SK-N-MC (cell line): ENCODE measurements at places on chromosomes 7 and 10.

- no peak for DNase-seq
Measured at GRCh38 chr7:151232917-151233701, 826 bp downstream of the CHPF2 start.

GRCh38 chr10:95211606-95212279 lies 17.7 kb downstream of the ACSM6 start:
- no peak for DNase-seq

DNA sequence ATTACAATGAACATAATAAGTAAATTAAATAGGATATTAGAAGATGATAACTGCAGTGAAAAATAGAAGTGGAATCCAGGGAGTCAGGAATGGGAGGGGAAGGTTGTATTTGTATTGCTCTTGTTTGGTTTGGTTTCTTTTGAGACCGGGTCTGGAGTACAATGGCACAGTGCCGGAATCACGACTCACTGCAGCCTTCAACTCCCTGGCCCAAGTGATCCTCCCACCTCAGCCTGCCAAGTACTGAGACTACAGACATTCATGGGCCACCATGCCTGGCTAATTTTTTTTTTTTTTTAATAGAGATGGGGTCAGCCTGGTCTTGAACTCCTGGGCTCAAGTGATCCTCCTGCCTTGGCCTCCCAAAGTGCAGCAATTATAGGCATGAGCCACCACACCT lies 59.9 kb upstream of the LRRC4 start:
- DNase-seq = no peak

GRCh38 chr7:108057951-108058481 lies 55.1 kb upstream of the LAMB1 start:
- no peak for DNase-seq

GRCh38 chr7:98811299-98811698 lies 58.5 kb downstream of the TMEM130 start:
- DNase-seq = no peak

GRCh38 chr7:55053651-55054571 lies 35.1 kb downstream of the EGFR start:
- no peak for DNase-seq

DNA sequence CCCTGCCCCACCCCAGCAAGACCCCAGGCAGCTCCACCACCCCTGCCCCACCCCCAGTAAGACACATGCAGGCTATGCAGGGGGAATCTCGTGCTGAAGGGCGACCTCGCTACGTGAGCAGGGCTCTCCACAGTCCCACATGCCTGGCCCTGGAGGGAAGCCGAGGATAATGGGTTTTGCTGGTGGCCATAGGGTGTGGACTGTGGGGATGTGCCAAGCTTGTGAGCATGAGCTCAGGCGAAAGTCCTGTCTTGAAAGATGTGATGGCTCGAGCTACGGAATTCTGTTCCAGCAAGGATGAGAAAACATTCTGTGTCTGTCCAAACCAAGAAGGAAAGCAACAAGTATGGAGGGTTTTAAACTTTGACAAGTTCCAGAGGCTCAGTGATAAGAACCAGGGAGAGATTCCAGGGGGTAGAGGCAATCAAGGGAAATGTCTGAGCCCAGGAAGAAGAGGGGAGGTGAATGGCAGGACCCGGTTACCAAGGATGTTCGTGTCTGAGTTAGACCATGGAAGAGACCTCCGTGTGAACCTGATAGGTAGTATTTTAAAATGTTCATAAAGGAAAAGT lies 63.1 kb downstream of the PYROXD2 start:
- no peak for DNase-seq

GRCh38 chr10:70956029-70956759 lies 67.8 kb upstream of the PCBD1 start:
- no peak for DNase-seq

DNA sequence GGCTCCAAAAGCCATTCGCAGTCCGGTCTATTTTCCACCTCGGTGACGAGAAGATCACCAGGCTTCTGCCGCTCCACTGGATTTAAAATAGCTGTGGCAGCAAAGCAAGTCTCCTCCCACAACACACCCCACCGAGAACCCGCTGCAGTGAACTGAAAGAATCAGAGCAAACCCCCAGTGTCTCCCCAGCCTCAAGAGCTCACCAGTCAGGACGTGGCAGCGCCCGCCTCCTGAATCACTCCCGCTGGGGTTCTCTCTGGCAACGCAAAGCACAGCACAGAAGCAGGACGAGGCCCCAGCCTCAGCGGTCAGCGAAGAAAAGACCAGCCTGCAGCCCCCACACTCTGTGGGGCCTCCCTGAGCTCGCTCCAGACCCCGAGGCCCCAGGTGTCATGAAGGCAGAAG lies 126.1 kb upstream of the PPP2R2D start:
- DNase-seq = no peak

DNA sequence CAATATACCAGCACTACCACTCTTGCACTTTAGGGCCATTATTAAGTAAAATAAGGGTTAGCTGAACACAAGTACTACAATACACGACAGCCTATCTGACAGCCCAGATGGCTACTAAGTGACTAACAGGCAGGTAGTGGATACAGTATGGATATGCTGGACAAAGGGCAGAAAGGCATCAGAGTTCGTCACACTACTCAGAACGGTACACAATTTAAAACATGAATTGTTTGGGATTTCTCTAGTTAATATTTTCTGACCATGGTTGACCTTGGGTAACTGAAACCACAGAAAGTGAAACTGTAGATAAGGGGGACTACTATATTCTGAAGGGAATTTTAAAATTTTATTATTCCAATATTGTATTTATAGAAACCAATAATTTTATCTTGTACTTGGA lies 101.3 kb upstream of the SKAP2 start:
- DNase-seq = no peak

- DNase-seq = no peak
Measured at GRCh38 chr7:114720725-114721124, 201.2 kb upstream of the MDFIC start.

GRCh38 chr10:98167191-98167590 lies 32.7 kb downstream of the R3HCC1L start:
- no peak for DNase-seq

DNA sequence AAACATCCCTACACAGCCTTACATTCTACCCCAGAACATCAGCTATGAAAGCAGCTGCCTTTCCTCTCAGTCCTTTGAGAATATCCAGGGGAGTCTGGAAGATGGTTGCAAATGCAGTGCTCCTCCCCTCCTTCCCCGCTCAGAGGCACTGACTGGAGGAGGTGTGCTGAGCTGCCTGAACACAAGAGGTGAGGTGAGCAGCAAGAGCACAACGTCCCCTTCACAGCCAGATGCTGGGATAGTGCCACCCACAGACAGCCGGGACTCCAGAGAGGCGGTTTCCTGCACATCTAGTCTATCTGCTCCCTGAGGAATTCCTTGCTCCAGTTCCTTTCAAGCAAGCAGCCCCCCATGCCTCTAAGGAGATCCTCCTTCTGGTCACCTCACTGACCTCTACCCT lies 74.2 kb downstream of the EZH2 start:
- no peak for DNase-seq

DNA sequence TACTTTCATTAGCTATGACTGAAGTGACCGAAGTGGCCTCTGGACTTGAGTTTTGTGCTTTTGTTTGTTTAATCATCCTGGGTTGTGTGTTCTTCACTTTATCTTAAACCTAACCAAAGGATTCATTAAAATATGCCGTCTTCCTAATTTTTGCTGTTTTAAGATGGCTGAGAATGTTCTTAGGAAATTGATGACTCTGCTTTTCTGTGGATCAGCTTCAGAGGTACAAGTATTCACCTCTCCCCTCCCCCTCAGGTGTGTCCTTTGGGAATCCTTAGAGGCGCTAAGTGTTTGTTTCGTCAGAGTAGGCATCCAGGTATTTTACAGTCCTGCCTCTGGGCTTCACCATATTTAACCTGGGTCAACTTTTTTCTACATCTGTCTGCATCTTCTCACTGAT lies 1.1 kb downstream of the CCDC126 start:
- no peak for DNase-seq

- DNase-seq = no peak
Measured at GRCh38 chr7:29350351-29350750, 155.8 kb downstream of the CHN2 start.

GRCh38 chr10:35563261-35563891 lies 41.8 kb upstream of the GJD4 start:
- DNase-seq = no peak

GRCh38 chr10:97393034-97393573 lies 8.0 kb downstream of the RRP12 start:
- no peak for DNase-seq

DNA sequence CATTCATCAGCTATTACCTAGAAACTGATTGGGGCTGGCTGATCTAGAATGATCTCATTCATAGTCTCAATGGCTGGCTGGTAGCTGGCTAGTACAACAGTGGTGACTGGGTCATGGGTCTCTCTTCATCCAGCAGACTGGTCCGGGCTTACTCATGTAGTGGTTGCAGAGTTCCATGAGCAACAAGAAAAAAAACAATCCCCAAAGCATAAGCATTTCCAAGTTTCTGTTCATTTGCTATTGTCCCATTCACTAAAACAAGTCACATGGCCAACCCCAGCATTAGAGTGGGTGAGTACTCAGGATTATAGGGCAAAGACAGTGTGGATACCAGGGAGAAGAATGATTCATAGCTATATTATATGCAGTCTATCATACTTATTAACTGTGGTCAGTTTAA lies 85.2 kb upstream of the SEMA3C start:
- no peak for DNase-seq

DNA sequence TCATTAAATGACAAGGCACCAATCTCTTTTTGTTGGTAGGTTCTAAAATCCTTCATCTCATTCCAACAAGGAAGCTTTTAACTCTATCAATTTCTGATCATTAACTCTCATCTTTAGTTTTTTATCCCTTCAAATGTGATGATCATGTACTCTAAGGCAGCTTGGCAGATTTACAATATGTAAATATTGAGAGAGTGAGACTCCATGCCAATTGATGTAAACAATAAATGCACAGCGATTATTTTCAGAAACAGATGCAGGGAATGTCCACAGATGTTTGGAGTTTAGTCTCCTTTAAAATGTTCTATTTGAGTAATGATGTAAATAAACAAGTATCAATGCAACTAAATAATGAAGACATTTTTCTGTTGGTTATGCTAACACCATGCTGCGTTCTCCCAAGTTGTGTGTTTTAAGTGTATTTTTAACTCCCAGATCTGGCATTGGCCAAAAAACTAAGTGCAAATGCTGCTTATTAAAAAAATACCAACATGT lies 213.8 kb downstream of the AHR start:
- no peak for DNase-seq

DNA sequence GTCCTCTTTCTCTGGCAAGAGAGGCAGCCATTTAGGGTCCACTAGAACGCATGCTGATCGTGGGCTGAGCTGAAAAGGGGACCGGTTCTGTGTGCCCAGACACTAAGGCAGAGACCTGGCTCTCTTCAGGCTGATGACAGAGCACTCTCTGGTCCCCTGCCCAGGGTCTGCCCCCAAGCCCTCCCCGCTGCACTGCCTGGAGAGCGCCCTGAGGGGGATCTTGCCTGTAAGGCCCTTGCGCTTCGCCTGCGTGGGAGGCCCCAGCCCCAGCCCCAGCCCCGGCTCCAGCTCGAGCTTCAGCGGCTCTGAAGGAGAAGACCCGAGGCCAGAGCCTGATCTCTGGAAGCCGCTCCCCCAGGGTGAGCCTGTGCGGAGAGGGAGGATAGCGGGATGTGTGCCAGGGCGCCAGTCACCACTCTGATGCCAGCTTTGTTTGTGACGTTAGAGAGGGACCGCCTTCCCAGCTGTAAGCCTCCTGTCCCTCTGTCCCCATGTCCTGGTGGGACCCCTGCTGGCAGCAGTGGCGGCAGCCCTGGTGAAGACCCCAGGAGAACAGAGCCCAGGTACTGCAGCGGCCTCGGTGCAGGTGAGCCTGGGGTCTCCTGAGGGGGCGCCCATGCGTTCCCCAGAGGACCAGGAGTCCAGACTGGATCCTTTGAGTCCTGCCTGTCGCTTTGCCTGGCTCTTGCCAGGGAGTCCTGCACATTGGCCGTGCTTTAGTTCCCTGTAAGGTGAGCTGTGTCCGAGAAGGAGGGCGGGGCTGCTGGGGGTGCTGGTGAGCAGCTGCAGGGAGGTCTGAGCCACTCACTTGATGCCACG lies 43.2 kb downstream of the ZNF467 start:
- DNase-seq = no peak

DNA sequence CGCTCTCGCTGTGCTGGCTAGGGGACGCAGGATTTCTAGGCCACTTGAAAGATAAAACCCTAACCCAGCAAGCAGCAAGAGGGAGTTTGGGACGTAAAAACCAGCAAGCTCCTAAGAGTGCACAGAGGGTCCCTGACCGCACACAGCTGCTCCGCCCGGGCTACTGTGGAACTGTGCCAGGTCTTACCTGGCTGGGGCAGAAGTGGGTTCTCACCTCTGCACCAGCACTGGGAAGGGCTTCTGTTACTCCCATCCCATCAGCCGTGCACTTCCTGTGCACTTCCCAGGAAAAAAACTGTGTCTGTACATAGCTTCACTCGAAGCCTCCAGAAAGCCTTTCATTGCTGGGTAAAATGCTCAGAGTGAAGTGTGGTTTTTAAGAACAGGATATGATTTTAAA lies 45.9 kb upstream of the PTF1A start:
- no peak for DNase-seq

DNA sequence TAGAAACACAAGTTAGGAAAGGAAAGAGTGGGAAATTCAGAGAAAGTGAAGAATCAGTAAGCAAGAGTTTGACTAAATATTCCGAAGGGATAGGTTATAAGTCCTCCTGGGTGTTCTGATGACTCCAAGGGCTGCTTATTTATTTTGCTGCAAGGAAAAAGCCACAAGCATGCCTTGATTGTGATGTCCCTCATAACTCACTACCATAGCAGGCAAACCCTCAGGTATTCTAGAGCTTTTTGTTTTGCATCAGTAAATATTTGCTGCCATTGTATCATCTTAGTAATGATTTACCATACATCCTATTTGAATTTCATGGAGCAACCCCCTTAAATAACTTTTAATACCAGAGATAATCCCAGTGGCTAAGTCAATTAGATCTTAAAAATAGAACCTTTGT lies 688.1 kb downstream of the SUGCT start:
- DNase-seq = no peak

DNA sequence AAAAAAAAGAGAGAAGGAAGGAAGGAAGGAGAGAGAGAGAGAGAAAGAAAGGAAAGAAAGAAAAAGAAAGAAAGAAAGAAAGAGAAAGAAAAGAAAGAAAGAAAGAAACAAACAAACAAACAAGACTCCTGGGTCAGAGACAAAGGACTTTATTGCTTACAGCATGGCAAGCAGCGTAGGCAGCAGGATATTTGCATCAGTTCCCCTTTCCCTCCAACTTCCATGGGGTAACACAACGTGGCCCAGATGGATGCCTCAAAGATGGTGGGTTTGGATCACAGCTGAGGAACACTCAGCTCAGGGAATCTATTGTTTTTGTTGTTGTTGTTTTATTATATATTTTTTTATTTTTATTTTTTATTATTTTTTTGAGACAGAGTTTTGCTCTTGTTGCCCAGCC lies 128.5 kb upstream of the VKORC1L1 start:
- no peak for DNase-seq
